NCI-H1930 (cell line): ENCODE measurements at places on chromosomes 3 and 15.

GRCh38 chr3:157692468-157692867 is 189.3 kb upstream of the VEPH1 start:
- no peak for DNase-seq

GRCh38 chr3:14224895-14225294 is 46.3 kb downstream of the LSM3 start:
- no peak for DNase-seq

GRCh38 chr3:8525893-8526292 is 24.3 kb downstream of the LMCD1 start:
- DNase-seq, result no peak

DNA sequence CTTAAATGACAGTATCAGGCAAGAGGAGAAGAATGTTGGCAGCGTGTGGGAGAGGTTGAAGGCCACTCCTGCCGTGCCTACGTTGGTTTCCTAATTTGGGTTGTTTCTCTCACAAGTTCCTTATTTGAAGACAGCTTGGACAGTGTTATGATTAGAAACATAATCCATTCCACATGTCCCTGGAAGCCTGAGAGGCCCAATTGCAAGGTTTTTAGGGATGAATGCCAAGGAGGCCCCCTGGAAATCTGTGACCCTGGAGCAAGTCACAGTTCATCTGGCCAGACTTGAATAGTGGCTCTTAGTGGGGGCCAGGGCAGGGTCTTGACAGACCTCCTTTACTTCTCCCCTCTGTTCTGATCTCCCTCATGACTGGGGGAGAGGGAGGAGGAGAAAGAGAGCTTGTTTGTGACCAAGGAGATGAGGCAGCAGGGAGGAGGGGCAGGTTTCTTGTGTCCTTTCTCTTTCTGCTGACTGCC is 584.4 kb upstream of the TBL1XR1 start:
- DNase-seq, result no peak

DNA sequence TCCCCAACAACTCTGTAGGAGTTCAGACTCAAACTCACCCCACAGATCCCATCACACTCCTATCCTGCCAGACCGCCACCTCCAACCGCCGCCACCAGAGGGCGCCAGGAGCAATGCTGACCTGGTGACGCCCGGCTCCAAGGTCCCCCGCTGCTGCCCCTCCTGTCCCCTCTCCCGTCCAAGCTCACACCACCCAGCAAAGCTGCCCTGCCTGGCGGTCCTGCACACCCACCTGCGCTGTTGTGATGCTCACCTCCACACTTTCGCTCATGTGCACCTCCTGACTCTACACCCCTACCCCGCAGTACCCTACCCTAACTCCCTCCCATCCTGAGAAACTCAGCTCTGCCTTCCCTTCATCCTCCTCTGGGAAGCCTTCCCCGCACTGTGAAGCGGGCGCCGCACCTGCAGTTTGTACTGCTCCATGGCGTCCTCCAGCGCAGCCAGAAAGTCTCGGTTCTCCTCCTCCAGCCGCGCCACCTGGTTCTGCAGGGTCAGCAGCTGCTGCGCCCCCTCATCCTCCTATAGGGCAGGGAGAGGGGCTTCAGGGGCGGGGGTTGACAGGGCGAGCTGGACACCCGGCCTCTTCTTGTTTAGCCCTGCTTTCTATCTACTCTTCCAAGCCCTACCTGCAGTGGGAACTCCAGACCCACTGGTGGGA is 7.9 kb downstream of the KIF7 start:
- peak; percentile 42 for DNase-seq

DNA sequence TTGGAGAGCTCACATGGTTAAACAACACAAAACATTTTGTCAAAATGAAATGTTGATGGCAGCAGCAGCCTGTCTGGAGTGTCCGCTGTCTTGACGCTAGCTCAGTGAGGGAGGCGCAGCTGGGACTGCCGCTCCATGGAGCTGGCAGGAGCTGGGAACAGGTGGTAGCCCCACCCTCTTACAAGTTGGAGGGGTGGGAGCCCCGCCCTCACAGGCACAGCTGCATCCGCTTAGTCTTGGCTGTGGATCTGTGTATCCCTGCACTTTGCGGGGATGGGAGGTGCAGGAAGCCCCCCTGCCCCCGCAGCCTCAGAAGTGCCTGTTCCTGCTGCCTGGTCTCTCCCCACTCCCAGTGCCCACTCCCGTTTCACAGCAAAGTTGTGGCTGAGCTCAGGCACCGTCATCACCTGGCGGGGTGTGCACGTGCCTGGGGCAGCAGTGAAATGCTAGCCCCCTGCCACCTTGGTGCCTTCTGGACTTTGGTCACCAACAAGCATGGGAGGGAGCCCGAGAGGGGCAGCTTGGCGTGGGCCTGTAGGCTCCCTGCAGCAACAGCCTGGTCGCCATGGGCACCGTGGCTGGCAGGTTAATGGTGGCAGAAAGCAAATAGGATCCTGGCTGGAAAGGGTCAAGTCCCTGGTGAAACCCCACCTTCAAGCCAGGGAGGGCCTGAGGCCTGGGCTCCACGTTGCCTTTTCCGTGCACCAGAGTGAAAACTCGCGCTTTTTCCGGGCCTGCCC is 53.8 kb upstream of the CADM2 start:
- DNase-seq, result no peak

GRCh38 chr3:34056181-34056910 is 257.9 kb downstream of the PDCD6IP start:
- no peak for DNase-seq

DNA sequence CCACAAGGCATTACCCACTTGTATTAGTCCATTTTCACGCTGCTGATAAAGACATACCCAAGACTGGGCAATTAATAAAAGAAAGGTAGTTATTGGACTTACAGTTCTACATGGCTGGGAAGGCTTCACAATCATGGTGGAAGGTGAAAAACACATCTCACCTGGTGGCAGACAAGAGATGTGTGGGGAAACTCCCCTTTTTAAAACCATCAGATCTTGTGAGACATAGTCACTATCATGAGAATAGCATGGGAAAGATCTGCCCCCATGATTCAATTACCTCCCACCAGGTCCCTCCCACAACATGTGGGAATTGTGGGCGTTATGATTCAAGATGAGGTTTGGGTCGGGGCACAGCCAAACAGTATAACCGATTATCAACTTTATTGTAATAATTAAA is 17.0 kb upstream of the CMC1 start:
- no peak for DNase-seq

DNA sequence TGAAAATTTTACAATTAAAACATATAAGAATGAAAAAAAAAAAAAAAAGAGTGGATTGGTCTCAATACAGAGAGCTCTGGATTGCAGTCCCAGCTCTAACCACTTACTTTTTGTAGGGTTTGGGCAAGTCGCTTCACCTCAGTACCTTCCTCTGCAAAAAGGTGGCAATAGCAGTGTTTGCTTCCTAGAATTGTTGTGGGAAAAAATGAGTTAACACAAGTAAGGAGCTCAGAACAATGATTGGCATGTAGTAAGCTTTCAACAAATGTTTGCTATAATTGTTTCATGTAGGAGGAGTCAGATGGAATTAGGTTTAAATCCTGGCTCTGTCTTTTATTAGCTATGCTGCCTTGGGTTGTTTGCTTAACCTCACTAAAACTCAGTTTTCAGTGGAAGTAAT is 425.2 kb upstream of the TBL1XR1 start:
- DNase-seq, result no peak

DNA sequence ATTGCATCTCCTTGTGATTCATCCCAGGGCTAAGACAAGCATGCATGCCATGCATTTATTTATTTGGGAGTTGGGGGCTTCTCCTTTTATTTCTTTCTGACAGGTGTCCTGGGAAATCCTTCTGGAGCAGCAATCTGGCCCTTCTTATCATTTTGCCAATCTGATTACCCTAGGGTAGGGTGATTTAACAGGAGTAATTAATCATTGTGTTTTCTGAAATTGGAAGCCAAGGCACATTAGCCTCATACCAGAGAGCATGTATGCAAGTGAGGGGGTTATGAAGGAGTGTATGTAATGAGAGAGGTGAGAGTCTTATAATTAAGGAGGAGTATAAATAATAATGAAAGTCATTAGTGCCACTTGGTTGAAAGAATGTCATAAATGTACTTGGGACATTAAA is 37.4 kb upstream of the ARPP21 start:
- DNase-seq, result no peak

GRCh38 chr3:181718987-181719911 is 7.5 kb downstream of the SOX2 start:
- DNase-seq, result no peak

GRCh38 chr3:129650256-129650872 is 43.9 kb upstream of the PLXND1 start:
- peak; percentile 9 for DNase-seq

DNA sequence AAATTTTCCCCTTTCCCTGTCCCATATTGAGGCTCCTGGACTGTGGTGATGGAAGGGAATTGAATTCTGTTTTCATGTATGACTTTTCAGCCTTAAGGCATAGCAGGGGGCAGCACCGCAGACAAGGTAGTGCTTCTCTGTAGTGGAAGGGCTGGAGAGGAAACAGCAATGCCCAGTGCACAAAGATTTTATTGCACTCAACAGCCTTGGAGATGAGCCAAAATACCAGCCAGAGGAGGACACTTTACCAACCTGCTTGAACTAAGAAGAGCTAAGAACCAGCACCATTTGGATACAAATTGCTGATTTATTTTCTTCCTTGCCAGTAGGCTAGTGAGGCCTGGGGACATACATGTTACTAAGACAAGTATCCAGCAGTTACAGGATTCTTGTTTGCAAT is 98.7 kb downstream of the KCNMB2 start:
- DNase-seq, result no peak

DNA sequence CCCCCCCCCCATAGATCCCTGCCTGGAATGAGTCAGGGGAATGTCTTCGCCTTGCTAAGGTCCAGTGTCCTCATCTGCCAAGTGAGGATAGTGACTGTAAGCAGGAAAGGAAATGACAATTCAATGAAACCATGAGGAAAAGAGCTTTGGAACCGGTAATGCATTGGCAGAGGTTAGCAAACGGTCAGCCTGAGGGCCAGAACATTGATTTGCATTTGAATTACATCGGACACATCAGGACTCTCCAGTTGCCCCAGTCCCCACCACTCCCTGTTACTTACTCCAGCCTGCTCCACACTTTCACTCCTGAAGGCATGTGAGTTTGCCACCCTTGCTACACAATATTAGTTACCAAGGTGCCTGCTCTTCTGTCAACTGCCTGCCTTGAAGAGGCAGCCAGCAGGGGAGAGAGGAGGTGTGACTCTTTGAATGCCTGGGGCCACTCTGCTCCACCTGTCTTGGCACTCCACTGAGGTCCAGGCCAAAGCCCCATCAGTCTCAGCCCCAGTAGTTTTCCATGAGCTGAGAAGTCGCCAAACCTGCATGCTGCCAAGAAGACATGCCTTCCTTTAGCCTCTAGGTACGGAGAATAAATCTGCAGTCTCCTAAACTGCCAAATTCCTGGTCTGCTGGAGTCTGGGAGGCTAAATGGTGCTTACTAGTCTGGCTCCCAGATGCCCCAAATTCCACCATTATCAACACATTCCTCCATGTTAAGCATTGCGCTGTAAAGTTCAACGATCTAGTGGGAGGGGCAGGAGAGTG is 191.7 kb upstream of the TLE3 start:
- DNase-seq, result no peak
